Stimulated activated CD4-positive, alpha-beta T cell treated with anti-CD3 and anti-CD28 coated beads, Interleukin-1b, Interleukin-23, amount 100 ng/mL, for 1 hour (primary cell): ENCODE measurements at places on chromosomes 11 and 22.

GRCh38 chr11:134391656-134392055 lies 20.4 kb downstream of the B3GAT1 start:
- DNase-seq, result no peak

DNA sequence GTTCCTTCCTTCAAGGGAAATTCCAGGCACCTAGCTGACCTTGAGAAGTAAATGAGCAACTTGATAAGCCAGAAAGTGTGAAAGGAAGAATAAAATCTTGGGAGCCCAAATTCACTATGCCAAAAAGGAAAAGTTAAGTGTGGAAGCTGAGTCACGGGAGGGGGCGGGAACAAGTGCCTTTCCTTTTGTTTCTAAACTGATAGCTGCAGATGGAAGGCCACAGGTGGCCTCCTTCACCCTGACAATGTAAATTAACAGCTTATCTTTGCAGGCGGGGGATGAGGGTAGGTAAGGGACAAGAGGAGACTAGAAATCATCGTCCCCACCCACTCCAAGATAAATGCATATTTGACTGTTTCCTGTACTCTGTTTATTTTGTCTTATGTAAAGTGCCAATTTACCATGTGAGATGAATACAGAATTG lies 36.4 kb upstream of the TREH start:
- no peak for DNase-seq

- DNase-seq, result no peak
These were observed 23.0 kb downstream of the LMO2 start for GRCh38 chr11:33868647-33869461.

DNA sequence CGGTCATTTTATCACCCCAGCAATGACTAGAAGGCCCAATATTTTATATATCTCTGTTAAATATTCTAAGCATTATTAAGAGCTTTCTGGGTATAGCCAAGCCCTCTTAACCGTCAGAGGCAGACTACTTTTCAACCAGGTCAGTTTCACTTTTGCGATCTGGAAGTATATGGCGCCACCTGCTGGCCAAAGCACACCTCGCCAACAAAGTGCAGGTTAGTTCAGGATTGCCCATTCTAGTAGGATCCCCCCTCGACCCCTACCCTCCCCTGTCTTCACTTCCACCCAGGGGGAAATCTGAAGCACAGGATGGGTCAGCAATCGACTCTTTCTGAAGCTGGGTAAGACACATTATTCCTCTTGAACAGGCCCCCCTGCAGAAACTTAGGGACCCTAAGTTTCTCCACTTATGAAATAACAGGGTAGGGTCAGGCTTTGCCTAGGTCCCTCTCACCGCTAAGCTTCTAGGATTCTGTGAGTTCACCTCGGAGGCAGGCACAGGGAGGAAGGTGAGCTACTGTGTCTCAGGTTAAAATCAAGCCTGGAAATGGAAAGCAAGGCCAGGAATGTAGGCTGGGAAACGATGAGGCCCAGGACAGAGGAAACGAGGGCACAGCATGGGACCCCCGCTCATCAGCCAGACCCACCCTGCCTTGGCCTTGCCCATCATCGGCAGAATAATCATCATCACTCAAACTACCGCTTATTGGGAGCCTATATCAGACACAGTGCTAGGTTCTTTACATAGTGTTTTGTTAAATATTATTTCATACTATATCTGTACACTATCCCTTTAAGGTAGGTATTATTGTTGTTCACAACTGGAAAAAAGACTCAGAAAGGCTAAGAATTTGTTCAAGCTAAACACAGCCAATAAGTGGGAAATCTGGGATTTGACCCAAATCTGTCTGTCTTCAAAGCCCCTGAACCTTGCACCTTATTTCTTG lies 35.6 kb downstream of the KCNJ1 start:
- DNase-seq, result peak; percentile 82

- DNase-seq, result no peak
These were observed 537.6 kb downstream of the TBC1D22A start for GRCh38 chr22:47299863-47300697.

GRCh38 chr11:43574949-43575912 lies 105.3 kb upstream of the HSD17B12 start:
- no peak for DNase-seq

GRCh38 chr11:34408580-34409172 lies 30.1 kb upstream of the CAT start:
- no peak for DNase-seq

- no peak for DNase-seq
These were observed 9.1 kb downstream of the FLRT1 start for GRCh38 chr11:64044730-64045393.

GRCh38 chr22:31627223-31627731 lies 34.7 kb downstream of the PISD start:
- no peak for DNase-seq

- DNase-seq, result no peak
These were observed 21.2 kb upstream of the RPS13 start for GRCh38 chr11:17098658-17099057.

- DNase-seq, result no peak
These were observed 2.5 kb downstream of the SLC22A25 start for GRCh38 chr11:63240791-63241379.
